ENCODE measurements at places on chromosomes 5 and 9.
A peak's percentile ranks its signal among the peaks of the same experiment; 100 is the strongest.

GRCh38 chr5:9497347-9497746, 48.5 kb downstream of the SEMA5A start:
- no peak for DNase-seq

- no peak for DNase-seq
These were observed 51.5 kb upstream of the NR3C1 start for GRCh38 chr5:143454936-143455516.

GRCh38 chr5:68504306-68504705, 288.8 kb downstream of the PIK3R1 start:
- DNase-seq, result no peak

DNA sequence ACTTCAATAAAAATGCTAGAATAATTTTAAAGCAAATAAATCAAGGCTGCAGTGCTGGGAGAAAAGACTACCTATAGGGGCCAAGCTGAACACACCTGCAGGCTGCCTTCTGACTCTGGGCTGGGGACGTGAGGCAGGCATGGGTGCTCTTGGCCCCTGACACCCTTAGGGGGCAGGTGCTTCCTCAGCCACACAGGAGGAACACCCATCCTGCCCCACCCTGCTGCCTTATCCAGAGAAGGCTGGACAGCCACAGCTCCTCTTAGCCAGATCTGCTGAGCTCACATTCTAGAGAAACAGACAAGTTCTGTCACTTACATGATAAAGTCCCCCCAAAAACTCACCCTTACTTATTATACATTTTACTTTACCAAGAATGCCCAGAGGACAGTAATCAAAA, 6.6 kb upstream of the LMX1B start:
- DNase-seq, result no peak

DNA sequence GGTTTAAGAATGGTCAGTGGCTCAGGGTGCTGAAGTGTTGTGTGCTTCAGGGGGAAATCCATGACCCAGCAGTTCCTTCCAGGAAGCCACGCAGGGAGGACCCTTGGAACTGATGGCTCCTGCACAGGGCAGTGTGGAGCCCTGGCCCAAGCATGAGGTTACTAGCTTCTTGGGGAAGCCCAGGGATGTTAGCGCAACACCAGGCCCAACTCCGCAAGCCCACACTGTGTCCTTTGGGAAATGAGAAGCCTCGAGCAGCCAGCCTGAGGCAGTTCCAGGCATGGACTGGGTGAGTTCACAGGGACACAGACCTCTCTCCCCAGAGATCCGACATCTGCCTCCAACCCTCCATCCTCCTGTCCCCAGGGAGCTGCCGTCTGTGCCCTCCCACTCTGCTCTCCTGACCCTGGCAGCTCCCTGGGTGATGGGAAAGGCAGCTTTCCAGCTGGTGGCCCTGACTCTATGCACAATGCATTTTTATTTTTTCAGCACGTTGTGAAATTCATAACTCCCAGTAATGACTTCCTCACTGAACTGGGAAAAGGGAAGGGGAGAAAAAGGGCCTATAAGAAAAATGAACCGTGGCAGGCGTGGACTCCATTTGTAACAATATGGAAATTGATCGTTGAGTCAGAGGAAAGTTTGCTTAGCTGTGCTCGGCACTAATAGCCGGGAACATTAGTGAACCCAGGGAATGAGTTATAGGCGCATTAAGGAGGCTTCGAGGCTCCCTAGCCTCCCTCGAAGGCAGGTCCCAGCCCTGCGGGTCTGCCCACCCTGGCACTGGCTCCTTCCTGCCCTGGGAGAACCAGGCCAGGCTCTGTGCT, 34.1 kb downstream of the LMX1B start:
- no peak for DNase-seq

DNA sequence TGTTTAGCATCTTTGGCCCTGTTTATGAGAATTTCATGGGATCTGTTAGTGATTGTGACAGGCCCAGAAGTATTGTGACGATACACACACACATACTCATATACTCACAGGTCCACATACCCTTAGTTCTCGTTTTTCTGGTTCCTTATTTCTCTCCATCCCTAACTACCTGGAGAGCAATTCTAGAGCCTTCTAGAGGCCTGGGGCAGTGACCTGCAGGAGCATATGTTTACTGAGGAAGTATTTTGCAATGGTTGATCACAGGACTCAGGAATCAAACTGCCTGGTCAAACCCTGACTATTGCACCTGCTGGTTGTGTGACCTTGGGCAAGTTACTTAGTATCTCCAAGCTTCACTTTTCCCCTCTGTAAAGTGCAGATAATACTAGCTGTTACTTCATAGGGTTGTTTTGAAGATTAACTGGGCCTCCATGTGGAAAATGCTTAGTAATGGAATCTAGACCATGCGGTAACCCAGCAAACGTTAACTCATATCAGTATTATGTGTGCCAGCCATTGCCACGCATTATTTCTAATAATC, 8.7 kb downstream of the PAPPA start:
- no peak for DNase-seq

- DNase-seq, result no peak
These were observed 111.8 kb upstream of the FCN2 start for GRCh38 chr9:134768709-134769351.

DNA sequence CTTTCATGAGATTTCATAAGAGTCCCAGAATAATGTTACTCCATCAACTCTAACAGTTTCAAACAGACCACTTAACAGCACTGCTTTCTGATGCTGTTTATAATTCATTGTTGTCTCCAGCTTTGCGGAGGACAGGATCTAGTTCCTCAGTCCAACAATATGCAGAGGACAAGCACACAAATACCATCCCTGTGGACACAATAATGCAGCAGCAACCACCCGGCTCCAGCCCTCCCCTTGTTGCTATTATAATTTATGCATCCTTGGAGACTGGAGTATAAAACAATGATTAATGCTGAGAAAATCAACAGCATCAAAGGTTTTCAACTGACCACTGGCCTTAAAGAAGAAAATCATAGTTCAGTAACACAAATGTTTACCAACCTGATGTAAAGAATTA, 108.3 kb downstream of the DENND1A start:
- no peak for DNase-seq

DNA sequence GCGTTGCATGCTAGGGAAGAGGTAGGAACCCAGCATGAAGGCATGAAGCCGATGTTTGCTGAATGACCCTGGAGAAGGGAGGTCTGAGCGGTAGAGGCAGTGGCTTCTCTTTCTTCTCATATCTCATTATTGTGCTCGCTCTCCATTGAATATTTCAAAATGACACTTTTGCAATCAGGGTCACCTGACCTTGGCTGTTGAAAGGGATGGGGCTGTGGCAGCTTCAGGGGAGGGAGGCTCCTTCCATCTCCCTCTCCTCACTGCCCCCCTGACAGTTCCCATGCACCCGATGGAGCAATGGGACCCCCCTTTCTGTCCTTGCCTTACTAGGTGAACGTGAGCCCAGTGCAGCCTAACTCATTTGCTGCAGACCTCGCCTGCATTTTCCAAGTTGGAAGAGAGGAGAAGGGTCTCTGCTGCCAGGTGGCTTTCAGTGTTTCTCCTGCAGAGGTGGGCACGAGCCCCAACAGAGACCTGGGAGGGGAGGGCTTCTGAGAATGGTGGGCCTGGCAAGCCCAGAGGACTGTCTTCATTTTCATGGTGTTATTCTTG, 17.9 kb downstream of the STC2 start:
- DNase-seq, result no peak

- no peak for DNase-seq
These were observed 92.1 kb downstream of the VCAN start for GRCh38 chr5:83563631-83564030.

- DNase-seq, result no peak
These were observed 9.7 kb downstream of the RGS14 start for GRCh38 chr5:177367323-177367848.

- no peak for DNase-seq
These were observed 205.4 kb upstream of the GHR start for GRCh38 chr5:42217791-42218190.

DNA sequence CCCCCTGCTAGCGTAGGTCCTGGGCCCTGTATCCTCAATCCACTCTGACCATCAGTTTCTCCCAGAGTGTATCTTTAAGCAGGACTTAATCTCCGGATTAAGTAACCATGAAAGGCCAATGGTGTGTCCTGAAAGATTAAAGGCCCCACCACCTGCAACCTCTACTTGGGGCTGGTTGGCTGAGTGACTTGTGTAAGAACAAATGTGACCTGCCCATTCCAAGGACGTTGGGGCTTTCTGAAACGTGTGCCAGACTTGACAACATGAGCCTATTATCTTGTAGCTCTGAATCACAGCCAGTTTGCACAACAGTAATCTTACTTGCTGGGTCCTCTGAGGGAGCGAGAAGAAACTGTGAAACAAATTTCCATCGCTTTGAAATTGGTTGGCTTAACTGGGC, 3.1 kb upstream of the PRELID2 start:
- DNase-seq, result no peak

DNA sequence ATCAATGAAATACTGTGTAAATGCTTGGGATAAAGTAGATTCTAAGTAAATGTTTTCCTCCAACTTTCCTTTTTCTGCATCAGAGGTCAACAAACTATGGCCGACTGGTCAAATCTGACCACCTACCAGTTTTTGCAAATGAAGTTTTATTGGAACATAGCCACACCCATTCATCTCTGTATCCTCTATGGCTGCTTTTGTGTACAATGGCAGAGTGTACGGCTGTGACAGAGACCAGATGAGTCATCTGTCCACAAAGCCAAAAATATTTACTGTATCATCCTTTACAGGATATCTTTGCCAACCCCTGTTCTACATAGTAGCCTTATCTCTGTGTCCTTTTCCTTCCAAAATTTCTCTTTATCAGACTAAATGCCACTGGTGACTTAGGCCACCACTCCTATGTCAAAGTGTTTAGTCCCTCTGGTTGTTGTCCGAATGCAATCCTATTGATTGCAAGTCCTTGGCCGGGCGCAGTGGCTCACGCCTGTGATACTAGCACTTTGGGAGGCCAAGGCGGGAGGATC, 218.4 kb upstream of the KLF4 start:
- DNase-seq, result peak; percentile 45

DNA sequence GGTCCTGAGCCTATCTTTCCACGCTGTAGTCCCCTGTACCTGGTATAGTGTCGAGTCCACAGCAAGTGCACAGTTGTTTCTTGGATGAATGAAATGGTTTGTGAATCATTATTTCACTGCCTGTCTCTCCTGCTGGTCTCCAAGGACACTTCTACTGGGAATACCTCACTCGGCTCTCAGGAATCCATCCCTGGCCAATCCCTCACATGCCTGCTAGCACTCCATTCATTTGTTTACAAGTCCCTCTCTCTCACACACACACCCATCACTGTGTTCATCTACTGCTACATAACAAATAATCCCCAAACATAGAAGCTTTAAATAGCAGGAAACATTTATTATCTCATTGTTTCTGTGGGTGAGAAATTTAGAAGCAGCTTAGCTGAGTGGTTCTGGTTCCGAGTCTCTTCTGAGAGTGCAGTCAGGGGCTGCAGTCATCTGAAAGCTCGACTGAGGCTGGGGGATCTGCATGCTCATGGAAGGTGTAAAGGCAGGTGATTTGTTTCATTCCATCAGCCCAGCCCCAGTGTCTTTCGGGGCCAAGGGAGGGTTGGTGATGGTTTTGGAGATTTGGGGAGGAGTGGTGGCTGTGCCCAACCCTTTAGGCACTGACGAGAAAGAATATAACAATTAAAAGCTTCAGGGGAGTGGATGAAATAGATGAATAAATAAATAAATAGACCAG, 132.7 kb upstream of the IER5L start:
- DNase-seq, result peak; percentile 46

GRCh38 chr5:58462154-58462553, 2.3 kb upstream of the PLK2 start:
- peak; percentile 77 for DNase-seq

- DNase-seq, result peak; percentile 88
These were observed 83.0 kb upstream of the FREM1 start for GRCh38 chr9:14993061-14993800.

DNA sequence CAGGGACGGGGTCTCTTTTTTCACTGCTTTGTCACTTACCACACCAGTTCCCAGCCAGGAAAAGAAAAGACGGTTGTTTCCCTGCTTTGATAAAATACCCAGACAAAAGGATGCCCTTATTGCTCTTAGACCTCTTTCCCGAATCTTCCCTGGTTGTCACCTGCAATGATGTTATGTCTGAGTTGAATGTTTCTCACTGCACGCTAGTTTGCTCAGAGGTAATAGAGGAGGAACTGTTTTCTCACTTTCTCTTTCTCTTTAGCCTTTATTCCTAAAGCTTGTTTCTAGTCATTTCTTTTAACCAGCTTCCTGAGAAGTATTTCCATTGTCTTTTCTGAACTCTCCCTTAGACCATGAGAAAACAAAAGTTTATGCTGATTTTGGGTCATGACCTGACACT, 32.9 kb downstream of the ACER2 start:
- no peak for DNase-seq

- no peak for DNase-seq
These were observed 6.8 kb upstream of the IRX4 start for GRCh38 chr5:1889321-1890065.

GRCh38 chr9:37511016-37512010, 25.6 kb downstream of the POLR1E start:
- DNase-seq, result peak; percentile 25

- DNase-seq, result no peak
These were observed 168.6 kb upstream of the MVB12B start for GRCh38 chr9:126157826-126158587.

DNA sequence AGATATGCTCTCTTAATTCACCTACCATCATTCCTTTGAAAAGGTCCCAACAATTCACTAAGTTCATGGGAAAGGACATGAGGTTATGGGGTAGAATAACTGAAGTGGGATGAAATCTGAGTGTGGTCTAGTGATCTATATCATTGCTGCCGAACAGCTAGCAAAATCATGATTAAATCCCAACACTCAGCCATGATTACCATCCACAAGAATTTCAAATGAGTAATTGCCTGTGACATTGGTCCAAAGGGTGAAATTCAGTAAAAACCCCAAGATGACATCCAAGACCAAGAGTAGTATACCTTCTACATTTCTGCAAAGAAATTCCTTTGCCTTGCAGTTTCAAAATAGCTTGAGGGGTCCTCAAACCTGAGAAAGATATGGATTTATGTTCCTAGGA, 225.6 kb downstream of the SPOCK1 start:
- peak; percentile 69 for DNase-seq

- DNase-seq, result no peak
These were observed 118.6 kb downstream of the VAV2 start for GRCh38 chr9:133873461-133873891.

- peak; percentile 83 for DNase-seq
These were observed 21.3 kb upstream of the SLC12A2 start for GRCh38 chr5:128062172-128062746.

- DNase-seq, result peak; percentile 7
These were observed 7.8 kb upstream of the GPX8 start for GRCh38 chr5:55151923-55152842.

DNA sequence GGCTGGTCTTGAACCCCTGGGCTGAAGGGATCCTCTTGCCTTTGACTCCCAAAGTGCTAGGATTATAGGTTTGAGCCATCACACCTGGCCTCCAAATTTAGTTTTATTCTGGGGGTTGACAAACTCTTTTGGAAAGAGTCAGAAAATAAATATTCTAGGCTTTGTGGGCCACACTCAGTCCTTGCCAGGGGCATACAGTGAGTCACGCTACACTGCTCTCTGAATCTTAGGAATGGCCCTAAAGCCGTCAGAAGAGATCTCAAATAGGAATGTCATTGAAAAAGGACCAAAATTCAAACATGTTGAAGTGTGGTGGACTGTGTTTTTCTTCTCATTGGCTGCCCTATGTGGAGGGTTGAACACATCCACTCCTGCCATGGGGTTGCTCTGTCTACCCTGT, 127.7 kb upstream of the BASP1 start:
- no peak for DNase-seq

- DNase-seq, result peak; percentile 40
These were observed 29.7 kb downstream of the TEX10 start for GRCh38 chr9:100322954-100323536.

All from kidney tubule cell (primary cell).